ENCODE measurements at places on chromosomes 11 and 22.

DNA sequence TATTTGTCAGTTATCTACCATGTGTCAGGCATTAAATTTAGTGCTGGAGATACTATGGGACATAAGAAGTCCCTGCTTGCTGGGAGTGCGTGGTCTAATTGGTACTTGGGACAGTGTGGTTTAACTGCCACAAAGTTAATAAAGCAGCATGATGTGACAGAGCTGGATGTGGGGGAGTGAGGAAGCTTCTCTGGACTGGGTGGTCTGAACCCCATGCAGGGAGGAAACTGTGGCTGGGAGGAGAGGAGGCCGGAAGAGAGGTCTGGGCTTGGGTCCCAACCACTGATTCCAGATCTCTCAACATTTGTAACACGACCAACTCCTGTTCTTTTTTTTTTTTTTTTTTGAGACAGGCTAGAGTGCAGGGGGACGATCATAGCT is 37.1 kb downstream of the ST3GAL4 start:
- no peak for DNase-seq

- DNase-seq = no peak
Measured at GRCh38 chr22:30591191-30591587, 521 bp downstream of the PES1 start.

DNA sequence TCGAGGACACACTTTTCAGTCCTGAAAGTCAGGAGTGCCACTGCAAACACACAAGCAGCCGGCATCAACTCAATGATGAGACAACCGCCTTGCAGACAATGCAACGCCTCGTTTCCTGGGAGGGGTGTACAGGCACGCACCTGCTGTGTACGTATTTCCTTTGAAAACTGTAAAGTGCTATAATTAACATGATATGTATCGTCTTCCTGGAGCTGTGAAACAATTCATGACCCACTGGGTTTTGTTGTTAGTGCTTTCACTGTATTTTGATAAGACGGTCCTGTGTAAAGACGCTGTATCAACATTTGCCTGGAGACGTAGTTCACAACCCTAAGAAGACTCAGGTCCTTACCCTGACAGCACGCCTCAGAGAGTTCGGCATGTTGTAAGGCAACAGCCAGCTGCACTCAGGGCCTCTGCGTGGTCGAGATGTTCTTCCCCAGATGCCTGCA is 105.7 kb upstream of the ANO1 start:
- DNase-seq = no peak

- DNase-seq = no peak
Measured at GRCh38 chr11:94747146-94747545, 21.0 kb upstream of the AMOTL1 start.

GRCh38 chr11:81916451-81916850 is 817.2 kb downstream of the FAM181B start:
- DNase-seq = no peak

GRCh38 chr22:38397189-38398085 is 57.6 kb downstream of the KCNJ4 start:
- peak; percentile 28 for DNase-seq

GRCh38 chr11:29293825-29294224 is 723.0 kb downstream of the KCNA4 start:
- no peak for DNase-seq

DNA sequence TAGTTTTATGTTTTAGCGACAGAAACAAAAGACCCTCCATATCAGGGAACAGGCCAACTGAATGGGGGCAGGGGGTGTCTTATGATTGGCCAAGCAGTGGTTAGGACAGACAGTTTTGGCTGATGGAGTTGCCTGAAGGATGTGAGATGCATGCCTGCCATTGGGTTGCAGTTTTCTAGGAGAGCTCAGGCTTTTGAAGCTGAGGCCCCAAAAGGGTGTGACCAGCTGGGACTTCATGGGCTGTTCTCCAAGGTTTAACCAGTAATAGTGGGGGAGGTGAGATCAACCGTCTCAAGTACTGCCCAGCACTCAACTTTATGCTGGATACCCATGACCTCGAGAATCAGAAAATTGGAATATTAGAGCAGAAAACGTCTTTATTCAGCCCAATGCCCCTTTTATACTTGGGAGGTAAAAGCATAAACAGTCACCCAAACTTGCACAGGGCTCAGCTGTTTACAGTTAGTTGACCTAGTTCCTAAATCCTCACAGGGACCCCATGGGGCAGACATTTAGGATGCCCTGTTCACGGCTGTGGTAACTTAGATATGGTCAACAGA is 13.5 kb downstream of the DTX4 start:
- DNase-seq = no peak

- DNase-seq = no peak
Measured at GRCh38 chr11:26063915-26064314, 268.0 kb upstream of the ANO3 start.

- DNase-seq = no peak
Measured at GRCh38 chr11:61404103-61404502, 11.7 kb downstream of the TMEM216 start.

- no peak for DNase-seq
Measured at GRCh38 chr22:27790376-27791158, 11.0 kb downstream of the MN1 start.

DNA sequence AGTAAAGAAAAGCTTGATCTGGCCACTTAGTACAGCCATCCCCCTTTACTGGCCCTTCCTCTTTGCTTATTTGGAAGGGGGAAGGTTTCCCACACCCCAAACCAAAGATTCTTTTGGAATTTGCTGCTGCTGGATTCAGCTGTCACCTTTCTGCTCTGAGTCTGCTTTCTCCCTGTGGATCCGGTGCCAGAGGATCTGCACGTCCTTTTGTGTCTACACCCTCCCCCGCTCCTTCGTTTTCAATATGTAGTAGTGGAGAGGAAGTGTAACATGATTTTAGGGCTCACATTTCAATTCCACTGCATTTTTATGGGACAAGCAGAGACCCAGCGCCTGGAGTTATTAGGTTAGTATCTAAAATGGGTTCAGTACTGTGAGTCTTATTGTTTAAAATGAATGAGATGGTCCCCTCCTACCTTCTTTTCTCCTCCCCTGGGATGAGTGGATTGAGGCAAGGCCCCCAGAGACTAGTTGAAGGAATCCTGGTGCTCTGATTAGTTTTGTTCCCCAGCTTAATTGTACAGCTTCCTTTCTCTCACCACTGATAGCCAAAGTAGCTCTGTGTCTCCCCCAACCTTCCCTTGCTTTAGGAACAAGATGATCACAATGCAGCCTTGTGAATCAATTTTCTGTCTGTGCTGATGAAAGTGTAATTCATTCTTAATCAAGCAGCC is 30.5 kb upstream of the CABP7 start:
- no peak for DNase-seq

GRCh38 chr11:102946237-102946636 is 9.3 kb downstream of the MMP13 start:
- no peak for DNase-seq

DNA sequence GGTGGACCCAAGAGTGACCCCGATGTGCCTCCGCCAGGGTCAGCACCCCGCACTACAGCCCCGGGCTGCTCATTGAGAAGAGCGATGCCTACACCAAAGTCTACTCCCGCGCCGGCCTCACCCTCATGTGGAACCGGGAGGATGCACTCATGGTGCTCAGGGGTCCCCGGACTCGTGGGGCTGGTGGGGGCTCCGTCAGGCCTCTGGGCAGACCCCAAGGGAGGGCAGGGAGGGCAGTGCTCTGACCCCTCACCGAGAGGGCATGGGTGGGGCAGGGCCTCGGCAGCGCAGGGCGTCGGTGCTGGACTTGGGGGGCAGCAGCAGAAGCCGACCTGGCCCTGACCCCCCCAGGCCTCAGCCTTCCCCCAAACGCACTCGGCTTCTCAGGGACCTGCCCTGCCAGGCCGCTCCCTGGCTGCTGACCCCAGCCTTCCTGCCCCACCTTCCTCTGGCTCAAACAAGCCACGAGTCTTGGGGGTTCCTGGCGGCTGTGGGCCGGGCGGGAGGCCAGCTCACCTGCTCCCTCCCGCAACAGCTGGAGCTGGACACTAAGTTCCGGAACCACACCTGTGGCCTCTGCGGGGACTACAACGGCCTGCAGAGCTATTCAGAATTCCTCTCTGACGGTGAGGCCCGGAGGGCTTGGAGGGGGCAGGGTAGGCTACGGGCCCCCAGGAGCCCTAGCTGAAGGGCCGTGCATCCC is 2.9 kb downstream of the MUC2 start:
- no peak for DNase-seq

DNA sequence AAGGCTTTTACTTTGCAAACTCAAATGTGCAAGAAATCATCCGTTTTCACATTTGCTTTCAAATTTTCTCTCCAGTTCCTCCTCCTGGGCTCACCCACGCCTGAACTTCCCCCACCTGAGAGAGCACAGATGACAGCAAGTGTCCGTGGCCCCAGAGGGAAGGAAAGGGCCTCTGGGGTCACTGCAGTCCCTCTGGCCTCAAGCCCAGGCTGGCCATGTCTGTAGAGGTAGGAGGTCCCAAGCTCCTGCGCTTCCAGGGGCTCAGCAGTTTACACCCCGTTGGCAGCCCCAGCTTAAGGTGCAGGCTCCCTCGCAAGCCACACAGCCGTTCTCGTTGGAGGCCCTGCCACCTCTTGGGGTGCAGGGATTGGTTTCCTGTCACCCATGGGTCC is 40.5 kb upstream of the PRDM11 start:
- no peak for DNase-seq

DNA sequence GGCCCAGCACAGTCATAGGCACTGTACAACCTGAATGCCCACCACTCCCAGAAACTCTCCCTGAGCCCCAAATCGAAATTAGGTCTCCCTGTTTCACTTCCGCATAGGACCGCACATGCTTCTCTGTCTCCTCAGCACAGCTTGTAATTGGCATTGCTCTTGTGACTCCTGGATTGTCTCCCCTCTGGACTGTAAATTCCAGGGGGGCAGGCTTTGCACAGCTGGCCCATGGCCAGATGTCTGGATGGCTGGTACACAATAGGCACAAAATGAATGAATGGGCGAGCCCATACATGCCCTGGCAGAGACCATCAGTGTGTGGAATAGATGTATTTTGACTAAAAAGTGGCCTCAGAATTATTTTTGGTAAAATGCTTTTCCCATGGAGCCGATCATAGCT is 63.3 kb upstream of the PHF21B start:
- DNase-seq = no peak

DNA sequence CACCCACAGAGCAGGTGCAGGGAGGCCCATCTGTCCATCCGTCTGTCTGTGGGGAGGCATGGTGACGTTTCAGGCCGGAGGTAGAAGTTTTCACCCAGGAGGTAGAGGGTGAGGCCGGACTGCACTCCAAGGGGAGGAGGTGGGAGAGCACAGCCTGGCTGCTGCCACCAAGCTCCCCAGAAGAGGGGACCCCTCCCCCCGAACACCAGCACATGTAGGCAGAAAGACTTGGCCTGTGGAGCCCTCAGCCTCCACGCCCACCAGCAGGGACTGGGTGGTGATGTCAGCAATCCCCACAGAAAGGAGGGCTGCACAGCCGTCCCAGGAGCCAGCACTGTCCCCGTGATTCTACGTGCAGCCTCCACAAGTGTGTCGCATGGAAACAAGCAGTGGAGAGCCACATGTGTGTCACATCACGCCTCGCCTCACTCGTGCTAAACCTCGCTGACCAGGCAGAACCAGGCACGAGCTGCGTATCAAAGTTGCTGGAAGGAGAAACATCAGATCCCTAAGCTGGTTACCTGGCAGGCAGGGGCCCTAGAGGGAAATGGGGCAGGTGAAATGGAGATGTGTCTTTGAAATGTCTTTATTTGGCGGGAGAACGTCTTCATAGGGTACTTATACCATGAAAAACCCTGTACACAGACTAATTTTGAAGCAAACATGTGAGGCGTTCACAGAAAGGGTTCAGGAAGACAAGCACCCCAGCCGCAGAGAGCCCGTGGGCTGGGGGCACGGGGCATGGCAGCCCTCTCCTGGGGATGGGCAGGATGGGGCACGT is 49.1 kb downstream of the CDKN1C start:
- no peak for DNase-seq

DNA sequence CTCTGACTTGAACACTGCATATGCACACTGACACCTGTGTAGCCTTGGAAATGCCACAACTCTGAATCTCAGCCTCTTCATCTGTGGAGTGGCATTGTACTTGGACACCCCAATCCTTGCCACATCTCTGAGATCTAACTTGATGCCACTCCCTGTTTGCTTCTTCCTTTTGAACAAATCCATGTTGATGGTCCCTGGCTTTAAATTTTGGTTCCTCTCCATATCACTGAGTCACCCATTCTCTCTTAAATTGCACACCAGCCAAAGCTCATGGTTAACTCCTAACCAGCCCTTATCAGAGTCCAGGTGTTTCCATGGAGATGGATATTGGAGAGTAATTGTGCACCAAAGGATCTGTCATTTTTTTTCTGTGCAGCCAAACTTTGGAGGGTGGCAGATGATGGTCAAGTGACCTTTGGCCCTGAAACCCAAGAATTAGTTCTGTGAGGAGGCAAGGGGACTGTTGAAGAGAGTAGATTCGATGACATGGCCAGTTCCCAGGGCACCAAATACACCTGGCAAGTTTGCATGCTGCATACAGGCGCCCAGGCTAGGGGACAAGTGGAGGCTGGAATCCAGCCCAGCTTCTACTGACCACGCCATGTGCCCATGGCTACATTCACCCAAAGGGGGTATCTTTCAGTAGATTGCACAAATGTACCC is 25.1 kb upstream of the PAMR1 start:
- DNase-seq = no peak

DNA sequence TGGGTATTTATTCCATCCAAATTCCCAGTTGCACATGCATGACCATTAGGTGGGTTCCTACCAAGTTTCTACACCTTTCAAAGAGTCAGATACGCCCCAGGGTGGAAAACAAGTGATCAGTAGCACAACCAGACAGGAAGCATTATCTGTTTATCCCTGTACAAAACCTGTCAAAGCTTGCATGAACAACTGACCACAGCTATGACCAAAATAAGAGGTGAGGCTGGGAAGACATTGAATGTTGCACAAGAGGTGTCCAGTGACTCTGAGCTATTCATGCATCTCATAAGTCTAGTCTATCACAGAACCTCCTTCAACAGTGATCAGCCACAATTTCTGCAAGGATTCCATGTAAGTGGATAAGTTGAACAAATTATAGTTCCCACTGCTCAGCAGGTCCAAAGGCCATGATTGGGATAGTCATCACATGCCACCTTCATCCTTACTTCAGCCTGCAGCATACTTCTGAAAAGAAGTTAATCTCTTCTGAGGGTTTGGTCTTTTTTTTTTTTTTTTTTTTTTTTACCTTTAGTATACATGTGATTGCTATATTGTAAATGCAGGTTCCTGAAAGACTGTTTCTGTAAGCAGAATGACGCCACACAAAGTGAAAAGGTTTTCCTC is 28.0 kb upstream of the TMEM45B start:
- DNase-seq = no peak

DNA sequence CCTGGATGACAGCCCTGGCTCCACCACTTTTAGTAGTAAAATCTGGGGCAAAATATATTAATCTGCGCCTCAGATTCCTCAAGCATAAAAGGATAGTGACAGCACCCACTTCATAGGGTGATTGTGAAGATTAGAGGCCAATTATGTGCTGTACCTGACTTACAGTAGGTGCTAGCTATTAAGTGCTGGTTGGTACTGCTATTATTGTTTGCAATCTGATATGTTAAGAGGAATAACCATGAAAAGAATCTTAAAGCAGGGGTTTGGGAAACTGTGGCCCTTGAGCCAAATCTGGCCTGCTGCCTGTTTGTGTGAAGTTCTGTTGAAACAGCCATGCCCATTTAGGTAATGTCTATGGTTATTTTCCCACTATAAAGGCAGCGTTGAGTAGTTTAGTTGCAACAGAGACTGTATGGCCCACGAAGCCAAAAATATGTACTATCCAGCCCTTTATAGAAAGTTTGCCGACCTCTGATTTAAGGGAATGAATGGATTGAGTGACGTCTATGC is 44.7 kb upstream of the MN1 start:
- no peak for DNase-seq
